CD4-positive, alpha-beta T cell treated with Interleukin-4 for 4 hours (primary cell): ENCODE measurements at places on chromosomes 7 and 10.

- no peak for DNase-seq
Observed at GRCh38 chr7:50860598-50860997, 77.9 kb upstream of the GRB10 start.

GRCh38 chr7:51290304-51290637 lies 26.3 kb downstream of the COBL start:
- DNase-seq = no peak

GRCh38 chr7:33671531-33672262 lies 233.6 kb upstream of the BMPER start:
- no peak for DNase-seq

DNA sequence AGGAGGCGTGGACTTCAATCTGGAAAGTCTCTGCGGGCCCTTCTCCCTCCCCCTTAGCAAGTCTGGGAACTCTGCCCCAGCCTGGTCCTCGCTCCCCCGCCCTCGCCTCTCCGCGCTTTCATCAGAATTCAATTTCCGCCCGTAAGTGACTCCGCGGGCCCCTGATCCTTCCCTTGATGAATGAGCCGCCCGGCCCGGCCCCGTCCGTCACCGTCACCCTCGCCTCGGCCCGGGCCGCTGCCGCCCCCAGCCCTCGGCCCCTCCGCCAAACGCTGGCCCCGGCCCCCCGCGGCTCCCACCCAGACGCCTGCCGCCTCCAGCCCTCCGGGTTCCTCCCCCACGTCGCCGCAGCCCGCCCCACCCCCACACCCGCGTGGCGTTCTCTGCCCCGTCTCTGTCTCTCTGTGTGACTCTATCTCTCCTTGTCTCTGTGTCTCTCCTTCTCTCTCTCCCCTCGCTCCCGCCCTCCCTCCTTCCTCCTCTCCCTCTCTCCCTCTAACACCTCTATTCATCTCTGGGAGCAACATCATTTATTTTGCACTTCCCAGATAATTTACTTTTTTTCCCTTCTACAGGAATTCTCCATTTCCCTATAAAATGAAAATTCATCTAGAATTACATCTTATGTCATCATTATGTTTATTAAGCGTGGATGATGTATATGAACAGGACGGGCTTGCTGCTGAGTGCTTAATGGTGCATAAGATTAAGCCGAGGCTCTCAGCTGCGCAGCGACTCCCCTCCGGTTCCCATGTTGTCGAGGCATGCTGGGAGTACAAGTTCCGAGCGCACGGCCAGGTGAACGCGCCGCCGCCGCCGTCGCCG lies 91.2 kb upstream of the PAX2 start:
- no peak for DNase-seq

GRCh38 chr10:10564081-10564794 lies 453.4 kb upstream of the CELF2 start:
- no peak for DNase-seq

DNA sequence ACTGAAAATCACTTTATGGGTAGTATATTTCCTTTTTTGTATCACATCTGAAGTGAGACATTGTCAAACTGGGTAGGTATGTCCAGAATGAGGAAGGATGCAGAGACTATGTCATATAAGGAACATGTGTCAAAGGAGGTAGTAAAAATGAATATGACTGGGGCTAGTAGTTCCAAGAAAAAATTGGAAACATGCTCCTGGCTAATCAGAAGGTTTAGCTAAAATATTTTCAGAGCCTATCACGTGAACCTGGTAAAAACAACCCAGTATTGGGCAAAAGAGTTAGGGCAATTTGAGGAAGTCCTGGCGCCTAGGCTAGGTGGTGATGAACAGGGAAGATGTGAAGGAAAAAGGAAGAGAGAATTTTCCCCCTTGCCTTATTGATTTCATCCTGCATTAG lies 26.4 kb downstream of the ENTPD1 start:
- DNase-seq = no peak

GRCh38 chr10:14617852-14618251 lies 156.8 kb downstream of the FAM107B start:
- no peak for DNase-seq

DNA sequence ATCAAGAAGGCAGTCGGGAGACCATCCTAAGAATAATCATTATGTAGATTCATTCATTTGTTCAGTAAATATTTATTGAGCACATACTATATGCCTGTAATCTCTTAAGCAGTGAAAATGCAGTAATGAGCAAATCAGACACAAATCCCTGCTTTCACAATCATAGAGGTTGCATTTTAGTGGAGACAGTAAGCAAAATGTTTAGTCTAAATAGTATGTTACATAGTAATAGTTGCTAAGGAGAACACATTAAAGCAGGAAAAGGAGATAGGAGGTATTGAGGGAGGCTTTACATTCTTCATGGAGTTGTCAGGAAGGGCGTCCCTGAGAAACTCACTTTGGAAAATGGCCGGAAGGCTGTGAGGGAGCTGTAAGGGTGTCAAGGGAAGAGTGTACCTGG lies 79.9 kb downstream of the CDK14 start:
- no peak for DNase-seq

DNA sequence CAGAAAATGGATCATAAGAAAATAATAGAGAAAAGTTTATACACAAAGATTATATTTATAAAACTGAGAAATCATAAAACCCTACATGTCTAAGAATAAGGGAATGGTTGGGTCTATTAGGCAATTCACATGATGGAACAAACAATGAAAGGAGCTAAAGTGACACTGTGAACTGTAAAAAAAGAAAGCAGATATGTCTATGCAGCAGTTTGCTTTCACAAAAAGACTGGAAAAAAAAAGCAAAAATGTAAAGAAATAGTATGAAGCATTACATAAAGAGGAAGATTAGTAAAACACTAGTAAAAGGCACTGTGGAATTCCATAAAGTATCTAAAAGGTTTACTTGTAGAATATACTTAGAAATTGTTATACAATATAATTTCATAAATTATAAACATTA lies 95.9 kb downstream of the HBP1 start:
- no peak for DNase-seq

DNA sequence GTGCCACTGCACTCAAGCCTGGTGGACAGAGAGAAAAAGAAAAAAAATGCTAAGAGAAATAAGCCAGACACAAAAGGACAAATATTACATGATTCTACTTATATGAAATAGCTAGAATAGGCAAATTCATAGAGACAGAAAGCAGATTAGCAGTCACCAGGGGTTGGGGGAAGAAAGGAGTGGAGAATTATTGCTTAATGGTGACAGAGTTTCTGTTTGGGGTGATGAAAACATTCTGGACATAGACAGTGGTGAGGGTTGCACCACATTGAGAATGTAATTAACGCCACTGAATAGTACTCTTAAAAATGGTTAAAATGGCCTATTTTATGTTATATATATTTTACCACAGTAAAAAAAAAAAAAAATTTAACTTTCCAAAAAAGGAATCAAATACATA lies 6.4 kb upstream of the NT5C2 start:
- no peak for DNase-seq

DNA sequence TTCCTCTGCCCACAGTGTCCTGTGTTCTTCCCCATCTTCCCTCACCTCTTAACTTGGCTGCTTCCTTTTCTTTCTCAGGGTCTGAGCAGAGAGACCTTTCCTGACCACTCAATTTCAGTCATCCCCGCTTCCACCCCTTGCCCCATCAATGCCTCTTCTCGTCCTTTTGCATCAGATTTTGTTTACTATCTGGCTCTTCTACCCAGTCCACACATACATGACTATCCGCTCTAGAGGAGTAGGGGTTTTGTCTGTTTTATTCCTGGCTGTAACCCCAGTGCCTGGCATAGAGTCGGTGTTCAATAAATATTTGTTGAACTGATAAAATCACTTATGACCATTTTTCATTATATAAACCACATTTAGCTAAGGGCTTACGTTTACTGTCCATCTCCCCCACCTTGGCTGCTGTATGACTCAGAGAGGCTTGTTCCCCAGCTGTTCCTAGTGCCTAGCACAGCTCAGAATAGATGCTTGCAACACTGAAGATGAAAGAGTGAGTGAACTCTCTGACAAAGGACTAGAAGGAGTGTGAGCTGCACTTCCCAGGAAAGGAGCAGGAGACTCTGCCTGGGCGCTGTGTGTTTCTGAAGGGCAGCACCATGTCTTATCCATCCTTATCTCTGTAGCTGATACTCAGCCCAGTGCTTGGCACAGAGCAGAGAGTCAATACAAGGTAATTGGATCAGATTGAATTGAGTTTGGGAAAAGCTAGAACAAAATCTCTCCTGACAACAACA lies 21.9 kb downstream of the ARID5B start:
- DNase-seq = no peak

- DNase-seq = no peak
Observed at GRCh38 chr7:128349466-128349825, 5.7 kb upstream of the RBM28 start.

DNA sequence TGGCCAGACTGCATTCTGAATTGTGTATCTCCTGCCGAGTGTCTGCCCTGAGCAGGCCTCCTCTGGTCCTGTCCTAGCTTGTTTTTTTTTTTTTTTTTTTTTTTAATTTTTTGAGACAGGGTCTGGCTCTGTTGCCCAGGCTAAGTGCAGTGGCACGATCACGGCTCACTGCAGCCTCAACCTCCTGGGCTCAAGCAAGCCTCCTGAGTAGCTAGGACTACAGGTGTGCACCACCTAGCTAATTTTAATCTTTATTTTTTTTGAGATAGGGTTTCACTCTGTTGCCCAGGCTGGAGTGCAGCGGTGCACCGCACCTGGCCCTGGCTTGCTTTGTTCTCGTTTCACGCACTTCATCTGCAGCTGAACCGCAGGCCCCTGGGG lies 23.5 kb downstream of the COL26A1 start:
- DNase-seq = no peak

GRCh38 chr7:17071866-17072265 lies 190.1 kb upstream of the AGR3 start:
- no peak for DNase-seq

DNA sequence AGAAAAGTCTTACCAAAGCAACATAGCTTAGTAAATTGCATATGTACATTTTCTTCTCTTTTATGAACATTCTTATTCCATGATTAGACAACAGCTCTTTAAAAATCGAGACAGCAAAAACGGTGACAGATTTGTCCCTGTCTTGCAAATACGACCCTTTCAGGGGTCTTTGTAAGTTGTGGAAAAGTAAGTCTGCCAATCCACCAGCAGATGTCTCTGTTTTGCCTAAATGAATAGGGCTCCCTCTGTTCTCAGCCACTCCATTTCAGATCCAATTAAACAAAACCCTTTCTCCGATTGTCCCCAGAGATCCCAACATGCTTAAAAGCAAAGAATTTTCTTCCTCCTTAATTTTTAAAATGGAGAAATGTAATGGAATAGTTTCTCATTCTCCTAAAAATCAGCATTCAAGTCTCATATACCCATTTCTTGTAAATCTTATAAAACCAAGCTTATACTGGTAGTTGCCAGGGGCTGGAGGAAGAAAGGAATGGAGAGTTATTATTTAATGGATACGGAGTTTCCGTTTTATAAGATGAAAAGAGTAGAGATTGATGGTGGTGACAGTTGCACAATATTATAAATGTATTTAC lies 61.0 kb upstream of the NFE2L3 start:
- peak; percentile 51 for DNase-seq

DNA sequence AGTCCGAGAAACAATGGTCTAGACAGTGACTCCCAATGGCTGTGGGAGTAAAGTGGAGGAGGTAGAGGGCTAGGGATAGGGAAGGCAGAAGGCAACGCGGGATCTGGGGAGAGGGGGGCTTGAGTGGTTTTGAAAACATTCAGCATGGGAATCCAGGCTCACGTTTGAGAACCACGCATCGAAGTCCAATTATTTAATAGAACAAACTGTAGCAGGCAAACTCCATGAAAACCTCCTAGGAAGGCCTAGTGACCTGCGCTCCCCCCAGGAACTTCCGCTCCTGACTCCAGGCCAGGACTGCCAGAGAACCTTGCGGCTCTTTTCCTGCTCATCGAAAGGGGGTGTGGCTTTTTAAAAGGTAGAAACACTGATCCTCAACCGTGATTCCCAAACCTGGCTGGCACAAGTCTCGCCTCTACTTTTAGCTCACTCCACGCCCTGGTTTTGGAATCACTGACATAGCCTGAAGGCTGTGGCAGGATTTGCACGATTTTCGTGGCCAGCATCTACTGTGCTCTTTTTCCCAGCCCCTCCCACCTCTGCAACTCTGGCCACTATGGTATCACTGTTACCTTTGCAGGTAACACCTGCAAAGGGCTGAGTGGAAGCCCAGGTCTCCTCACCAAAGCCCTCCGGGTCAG lies 43.4 kb downstream of the MYOF start:
- no peak for DNase-seq

DNA sequence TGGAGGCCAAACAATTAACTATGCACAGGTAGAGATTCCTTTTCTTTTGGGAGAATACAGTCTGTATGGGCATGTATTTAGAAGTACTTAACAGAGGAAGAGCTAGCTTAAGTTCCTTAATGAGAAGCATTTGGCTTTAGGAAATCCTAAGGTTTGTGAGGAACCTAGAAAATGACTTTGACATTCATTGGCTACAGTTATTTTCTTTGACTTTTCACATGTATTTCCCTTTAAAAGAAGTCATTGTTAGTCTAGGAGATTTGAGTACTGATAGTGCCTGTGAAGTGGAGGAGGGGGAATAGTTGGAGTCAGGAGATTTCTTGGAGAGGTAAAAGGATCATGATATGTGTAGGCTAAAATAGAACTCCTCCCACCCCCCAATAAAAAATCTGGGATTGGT lies 3.6 kb downstream of the HELLS start:
- no peak for DNase-seq

- no peak for DNase-seq
Observed at GRCh38 chr10:124004663-124005004, 88.8 kb downstream of the CHST15 start.

GRCh38 chr10:100061401-100061800 lies 20.3 kb downstream of the CPN1 start:
- DNase-seq = no peak

GRCh38 chr10:126201603-126202002 lies 186.7 kb downstream of the ADAM12 start:
- no peak for DNase-seq

DNA sequence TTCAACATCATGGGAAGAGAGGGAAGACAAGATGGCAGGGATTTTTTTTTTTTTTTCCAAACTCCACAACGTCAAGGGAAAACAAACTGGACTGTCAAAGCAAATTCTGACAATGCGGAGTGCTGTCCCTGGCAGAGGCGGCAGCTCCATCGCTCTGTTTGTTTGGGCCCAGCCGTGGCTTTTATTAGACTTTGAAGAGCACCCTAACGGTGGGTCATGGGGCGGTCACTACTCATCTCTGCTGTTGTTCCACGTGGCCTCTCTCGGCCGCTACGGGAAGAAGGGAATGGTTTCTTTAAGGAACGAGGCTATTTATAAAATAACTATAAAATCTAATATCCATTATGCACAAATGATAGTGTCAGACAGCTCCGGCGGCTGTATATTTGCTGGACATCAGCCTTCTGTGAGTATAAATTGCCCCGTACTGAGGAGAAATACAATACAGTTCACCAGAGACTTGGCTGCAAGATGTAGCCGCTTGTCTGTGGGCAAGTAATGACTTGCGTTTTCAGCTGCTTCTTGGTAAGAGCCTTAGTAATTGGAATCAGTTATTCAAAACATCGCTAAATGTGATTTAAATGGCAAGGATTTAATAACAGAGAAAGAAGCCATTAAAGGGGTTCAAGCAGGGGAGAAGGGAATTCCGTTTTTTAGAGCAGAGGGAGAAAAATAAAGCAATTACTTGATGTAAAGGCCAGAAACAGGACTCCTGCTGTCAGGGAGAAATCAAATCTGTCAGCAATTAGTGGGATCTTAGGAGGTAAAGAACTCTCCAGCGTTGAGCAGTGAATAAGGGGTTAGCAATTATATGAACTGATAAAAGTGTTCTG lies 61.7 kb upstream of the RAB11FIP2 start:
- no peak for DNase-seq
